NCI-H526 treated with DMSO at 0.1 percent for 48 hours (cell line): ENCODE measurements at places on chromosomes 5 and 9.

- no peak for DNase-seq
Observed at GRCh38 chr9:89109666-89110065, 69.0 kb downstream of the SHC3 start.

DNA sequence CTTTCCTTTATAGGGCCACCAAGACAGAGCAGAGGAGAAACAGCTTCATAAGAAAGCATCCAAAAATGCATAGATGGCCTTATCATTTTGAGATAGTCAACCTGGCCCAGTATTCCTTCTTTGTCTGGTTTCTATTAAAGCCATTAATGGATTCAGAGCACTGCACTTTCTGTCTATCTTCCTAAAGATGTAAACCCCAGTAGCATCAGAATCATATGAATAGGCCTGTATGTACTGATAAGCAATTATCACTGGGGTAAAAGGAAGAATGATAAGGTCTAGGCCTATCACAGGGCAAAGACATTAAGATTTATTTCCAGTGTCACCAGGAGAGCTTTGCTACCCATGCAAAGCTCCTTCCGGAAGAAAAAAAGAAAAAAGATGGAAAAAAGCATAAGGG is 432.5 kb upstream of the C9orf72 start:
- no peak for DNase-seq

DNA sequence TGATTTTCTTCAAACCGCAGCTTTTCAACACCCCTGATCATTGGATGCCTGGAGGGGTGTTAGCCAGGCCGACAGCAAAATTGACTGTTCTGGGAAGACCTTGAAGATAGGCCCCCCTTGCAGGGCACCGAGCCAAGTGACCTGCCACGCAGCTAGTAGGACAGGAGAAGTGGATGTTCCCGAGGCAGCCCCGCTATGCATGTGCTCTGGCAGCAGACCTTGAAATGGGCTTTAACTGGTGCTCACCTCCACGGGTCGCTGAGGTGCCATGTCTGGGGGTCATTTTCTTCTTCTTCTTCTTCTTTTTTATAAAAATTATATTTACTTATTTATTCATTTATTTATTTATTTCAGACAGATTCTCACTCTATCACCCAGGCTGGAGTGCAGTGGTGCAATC is 12.6 kb downstream of the FGF18 start:
- no peak for DNase-seq

DNA sequence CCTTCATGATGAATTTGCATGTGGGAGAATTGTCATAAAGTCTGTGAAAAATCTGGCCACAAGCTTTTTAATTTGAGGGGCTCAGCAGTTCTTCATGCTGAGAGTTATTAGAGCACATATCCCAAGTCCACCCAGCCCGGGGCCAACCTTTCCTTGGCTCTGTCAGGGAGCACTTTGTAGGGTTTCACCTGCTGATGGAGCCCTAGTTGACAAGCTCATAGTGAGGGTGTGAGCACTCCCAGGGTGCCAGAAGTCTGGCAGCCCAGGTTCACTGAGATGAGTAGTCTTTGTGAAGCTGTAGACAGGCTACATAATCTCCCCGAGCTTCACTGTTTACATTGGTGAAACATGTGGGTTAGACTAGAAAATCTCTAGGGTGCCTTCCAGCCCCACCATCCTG is 97.2 kb upstream of the NREP start:
- DNase-seq = no peak

GRCh38 chr5:32711681-32712480 is 760 bp downstream of the NPR3 start:
- no peak for DNase-seq

- DNase-seq = no peak
Observed at GRCh38 chr5:141697586-141697985, 15.6 kb upstream of the ARAP3 start.

DNA sequence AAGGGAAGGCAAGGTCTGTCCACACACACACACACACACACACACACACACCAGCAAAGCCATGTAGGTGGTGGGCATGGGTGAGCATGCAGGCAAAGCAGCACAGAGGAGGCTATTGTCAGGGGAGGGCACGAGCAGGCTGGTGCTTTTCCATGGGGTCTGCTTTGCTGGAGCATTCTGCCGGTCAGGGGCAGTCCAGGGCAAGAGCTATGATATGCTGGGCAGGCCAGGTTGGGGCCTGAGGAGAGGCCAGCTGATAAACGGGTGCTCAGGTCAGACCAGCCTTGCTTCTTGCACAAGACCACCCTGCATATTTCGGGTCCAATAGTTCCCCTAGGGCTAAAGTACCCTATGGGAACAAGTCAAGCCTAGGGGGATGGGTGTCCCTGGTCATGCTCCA is 253.9 kb upstream of the DMAC1 start:
- DNase-seq = no peak

DNA sequence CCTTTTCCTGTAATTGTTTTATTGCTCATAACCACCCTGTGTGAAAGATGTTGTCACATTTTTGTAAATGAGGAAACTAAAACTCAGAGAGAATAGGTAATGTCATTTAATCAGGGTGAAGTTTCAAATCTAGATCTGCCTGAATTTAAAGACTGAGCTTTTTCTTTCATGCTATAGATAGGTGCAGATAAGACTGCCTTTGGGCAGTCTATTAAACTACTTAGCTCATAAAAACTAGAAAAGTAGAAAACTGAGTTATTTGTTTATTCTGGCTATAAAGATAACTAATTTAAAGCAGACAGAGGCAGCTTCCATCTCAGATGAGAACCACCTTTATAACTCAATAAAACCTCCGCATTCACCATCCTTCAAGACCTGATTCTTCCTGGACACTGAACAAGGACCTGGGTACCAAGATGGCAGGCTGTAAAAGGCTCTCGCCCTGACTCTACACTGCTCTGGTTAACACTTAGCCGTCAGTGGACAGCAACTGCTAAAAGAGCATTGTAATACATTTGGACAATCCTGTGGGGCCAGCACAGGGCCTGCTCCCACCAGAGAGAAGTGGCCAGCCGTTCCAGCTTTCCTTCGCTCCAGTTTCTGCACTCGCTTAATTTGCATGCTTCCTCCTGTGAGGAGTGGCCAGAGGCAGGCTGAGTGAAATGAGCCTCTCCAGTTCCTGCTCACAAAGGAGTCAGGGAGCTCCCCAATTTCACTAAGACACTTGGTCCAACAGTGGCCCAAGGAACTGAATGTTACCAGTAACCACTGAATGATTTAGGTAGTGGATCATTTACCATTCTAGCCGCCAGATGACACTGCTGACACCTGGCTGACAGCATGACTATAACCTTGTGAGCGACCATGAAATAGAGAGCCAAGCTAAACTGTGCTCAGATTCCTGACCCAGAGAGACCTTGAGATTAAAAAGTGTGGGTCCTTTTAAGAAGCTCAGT is 566.4 kb downstream of the EFNA5 start:
- no peak for DNase-seq

- no peak for DNase-seq
Observed at GRCh38 chr9:7115606-7116005, 357.8 kb downstream of the KDM4C start.

DNA sequence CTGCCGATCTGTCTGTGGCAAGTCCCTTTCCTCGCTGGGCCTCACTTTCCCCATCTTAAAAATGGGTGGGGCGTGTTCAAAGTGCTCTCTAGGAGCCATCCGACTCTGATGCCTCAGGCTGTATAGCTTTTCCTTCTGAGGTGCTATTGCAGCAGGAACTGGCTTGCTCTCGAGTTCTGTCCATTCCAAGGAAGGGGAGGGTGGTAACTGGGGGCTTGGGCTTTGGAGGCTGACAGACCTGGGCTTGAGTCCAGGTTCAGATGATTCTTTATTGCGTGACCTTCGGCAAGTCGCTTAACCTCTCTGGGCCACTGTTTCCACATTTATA is 139.5 kb downstream of the RGS3 start:
- DNase-seq = no peak

- no peak for DNase-seq
Observed at GRCh38 chr5:135213466-135214239, 179.6 kb upstream of the PITX1 start.

GRCh38 chr9:114282507-114282906 is 40.4 kb upstream of the ORM1 start:
- no peak for DNase-seq

DNA sequence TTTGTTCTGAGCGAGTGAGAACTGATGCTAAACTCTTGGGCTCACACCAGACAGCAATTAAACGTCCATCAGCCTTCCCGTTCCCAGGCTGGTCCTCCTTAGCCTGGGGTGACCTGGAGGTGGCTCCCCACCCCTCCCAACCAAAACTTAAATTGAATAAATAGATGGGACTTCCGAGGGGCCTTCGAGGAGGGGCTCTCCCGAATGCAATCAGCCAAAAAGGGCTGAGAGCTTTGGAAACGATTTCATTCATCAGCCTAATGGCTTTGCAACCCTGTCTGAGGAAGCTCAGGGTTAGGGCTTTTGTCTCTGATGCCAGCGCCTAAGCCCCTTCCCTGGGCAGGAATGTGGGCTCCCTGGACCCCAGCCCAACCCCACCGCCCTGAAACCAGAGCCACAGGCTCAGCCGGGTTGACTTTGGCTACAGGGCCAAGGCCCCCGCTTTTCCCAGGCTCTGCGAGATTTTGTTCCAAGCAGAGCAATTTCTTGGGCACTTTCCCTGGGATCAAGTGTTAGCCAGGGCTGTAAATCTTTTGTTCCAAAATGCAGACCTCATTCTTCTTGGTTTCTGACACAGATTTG is 29.2 kb downstream of the LHX3 start:
- no peak for DNase-seq

DNA sequence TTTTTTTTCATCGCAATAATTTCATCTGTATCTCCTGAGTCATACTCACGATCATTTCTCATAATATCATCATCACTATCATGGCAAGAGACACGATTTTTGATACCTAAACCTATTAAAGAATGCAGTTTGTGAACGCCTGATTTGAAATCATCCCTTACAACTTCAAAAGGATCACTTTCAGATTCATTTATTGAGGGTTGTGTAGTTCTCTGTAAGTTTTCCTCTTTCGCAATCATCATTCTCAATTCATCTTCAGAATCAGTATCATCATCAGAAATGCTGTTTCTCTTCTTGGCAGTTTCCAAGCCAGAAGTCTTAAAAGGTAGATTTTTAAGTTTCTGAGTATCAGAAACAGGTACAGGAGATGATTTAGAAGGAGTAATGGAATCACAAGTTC is 9.7 kb downstream of the NOL8 start:
- DNase-seq = no peak

- no peak for DNase-seq
Observed at GRCh38 chr5:145978708-145979107, 42.3 kb downstream of the SH3RF2 start.

DNA sequence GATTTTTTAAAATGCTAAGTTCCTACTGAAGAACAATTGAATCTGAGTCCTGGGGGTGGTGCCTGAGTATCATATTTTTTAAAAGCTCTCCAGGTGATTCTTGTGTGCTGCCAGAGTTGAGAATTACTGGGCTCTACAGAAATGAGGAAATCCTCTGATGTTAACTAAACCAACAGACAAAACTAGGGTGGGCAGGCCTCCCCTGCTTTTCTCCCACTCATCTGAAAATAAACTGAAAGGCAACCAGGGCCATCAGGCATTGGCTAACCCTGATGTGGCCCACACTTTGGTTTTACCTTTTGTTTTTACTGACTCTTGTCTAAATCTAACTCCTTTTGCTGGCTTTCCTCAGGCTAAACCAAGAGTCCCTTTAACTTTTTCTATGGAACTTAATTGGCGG is 13.3 kb upstream of the CTNNA1 start:
- no peak for DNase-seq

GRCh38 chr5:179824745-179825112 is 4.0 kb downstream of the SQSTM1 start:
- no peak for DNase-seq

DNA sequence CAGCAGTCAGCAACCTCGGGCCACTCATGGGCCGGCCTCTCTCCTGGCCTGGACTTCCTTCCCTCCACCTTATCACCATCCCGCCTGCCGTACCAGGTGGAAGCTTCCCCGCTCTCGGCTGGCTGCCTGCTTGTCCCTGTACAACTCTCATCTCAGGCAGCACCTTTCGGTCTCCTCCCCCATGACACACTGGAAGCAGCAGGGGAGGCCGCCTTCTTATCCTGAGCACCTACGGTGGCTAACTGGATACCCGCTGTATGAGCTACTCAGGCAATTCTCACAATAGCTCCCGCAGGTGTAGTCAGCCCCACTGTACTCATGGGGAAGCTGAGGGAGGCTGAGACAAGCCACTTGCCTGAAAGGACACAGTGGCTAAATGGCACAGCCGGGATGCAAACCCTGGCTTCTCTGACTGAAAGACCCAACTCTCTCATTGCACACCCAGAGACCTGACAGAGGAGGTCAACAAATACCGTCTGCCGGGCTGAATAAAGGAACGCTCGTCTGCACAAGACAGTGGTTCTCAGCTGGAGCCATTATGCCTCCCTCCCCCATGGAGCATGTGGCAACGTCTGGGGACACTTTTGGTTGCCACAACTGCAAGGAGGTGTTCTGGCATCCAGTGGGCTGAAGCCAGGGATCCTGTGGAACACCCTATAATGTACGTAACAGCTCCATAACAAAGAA is 9.6 kb downstream of the STK10 start:
- DNase-seq = no peak

DNA sequence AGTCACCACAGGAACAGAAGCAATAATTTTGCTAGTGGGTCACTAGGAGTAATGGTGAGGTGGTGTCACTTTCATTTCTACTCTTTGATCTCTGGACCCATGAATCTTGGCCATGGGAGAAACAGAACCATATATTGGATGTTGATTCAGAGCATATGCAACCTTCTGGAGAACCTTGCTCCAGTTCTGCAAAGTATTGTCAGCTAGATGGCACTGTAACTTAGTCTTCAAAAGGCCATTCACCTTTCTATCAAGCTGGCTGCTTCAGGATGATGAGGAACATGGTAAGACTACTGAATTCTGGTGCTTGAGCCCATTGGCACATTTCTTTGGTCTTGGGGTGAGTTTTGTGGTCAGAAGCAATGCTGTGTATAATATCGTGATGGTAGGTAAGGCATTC is 129.1 kb upstream of the FBN2 start:
- no peak for DNase-seq

GRCh38 chr5:33120671-33121070 is 320.1 kb upstream of the TARS1 start:
- no peak for DNase-seq

DNA sequence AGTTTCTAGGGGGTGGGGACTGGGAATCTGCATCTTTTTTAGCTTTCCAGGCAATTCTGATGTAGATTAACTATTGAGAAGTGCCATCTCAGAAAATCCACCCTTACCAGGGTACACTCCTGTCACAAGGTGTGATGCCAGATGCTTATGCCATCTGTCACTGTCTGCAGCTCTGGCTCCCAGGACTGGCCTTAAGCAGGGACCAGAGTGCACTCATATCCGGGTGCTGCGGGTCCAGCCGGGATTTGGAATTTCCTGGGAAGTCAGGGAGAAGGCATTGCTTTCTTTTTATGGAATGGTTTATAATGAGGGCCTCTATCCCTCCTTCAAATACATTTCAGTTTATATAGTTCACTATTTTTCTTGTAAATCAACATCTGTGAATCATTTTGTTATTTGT is 92.6 kb downstream of the TMEM174 start:
- DNase-seq = no peak

GRCh38 chr5:80357671-80358070 is 37.9 kb downstream of the SPZ1 start:
- DNase-seq = no peak
